NCI-H774 (cell line): ENCODE measurements at places on chromosomes 5 and 9.

DNA sequence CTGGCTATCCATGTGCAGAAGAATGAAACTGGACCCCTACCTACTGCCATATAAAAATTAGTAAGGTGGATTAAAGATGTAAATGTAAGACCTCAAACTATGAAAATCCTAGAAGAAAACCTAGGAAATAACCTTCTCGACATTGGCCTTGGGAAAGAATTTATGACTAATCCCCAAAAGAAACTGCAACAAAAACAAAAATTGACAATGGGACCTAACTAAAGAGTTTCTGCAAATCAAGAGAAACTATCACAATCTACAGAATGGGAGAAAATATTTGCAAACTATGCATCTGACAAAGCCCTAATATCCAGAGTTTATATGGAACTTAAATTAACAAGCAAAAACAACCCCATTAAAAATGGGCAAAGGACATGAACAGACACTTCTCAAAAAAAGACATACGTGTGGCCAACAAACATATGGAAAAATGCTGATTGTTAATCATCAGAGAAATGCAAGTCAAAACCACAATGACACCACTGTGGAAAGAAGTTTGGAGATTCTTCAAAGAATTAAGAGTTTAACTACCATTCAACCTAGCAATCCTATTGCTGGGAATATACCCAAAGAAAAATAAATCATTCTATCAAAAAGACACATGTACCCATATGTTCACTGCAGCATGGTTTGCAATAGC, 98.5 kb downstream of the NR3C1 start:
- DNase-seq, result no peak

DNA sequence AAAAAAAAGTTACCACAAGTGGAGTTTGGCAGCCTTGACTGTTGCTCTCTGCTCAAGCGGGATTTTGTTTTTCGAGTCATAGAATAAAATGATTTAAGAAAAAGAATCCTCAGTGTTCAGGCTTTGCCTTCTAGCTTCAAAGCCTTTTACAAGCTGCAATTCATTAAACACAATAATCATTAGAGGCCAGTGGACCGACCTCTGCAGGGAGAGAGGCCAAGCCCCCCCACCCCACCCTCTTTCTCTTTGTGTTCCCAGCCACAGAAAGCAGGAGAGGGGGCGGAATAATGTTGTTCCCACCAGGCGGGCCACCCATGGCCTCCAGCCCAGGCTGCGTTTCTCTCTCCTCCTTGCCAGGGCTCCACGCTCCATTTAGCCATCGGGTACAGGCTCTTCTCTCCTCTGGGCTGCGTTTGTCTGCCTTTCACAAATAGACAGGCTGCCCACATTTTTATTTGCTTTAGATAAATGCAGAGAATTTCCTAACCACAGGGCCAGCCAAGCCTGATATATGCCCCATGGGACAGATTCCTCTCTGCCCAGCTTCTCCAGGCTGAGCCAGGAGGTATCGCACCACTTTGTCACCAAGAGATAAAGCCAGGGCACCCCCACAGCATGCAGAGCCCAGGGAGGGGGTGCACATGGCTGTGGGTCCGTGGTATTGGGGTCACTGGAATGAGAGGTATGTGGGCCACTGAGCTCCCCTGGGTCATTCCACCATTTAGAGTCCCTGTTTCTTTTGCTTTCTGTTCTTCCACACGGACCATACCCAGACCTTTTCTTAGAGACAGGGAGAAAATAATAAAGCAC, 318.8 kb downstream of the PIK3R1 start:
- DNase-seq, result peak; percentile 38

- DNase-seq, result no peak
Measured at GRCh38 chr9:121886759-121887485, 206.2 kb downstream of the TTLL11 start.

GRCh38 chr5:61363401-61364114, 31.5 kb downstream of the ZSWIM6 start:
- no peak for DNase-seq

DNA sequence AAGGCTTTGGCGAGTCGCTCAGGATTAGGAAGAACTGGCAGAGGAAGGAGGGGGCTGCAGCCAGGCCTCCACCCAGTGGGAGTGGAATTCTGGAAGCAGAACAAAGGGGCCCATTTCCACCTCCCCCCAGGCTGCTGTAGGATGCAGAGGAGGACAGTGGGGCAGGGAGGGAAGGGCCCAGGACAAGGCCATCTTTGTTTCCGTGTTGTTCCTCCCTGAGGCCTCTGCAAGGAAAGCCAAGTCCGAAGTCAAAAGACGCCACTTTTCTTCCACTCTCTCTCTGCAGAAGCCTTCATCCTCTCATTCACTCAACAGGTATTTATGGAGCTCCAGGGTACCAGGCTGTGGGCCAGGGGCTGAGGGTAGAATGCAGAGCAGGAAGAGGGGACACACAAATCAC, 70.7 kb downstream of the ENTREP1 start:
- DNase-seq, result no peak

DNA sequence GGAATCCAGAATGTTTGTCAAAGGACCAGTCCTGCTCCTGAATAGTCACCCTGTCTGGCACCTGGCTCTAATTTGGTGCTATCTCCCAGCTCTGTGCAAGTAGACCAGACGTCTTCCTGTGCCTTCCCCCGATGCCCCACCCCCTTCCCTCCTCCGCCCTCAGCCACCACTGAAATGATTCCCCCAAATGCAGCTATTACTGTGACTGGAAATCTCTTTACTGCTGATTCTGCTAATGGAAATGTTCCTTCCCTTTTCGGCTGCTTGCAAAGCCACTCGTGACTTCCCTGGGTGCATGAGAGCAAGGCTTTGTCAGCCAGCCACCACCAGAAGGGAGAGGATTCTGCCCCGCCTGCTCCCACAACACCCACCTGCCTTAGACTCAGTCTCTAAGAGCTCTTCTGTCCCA, 11.4 kb downstream of the ASTN2 start:
- peak; percentile 52 for DNase-seq

DNA sequence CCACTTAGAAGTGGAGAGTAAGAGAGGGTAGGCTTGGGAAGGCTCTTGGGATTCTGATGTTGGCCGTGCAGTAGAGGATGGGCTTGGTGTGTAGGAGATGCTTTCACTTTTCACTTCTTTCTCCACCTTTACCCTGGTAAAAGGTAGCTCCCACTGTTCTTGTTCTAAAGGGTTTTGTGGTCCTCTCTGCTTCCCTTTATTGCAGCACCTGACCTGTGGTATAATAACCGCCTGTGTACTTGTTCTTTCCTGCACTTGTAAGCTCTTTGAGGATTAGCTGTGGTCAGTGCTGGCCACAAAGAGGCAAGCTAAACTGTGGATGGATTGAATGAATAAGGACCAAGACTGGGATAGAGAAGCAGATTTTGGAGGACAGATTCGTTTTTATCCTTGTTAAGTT, 25.2 kb downstream of the KDM4C start:
- DNase-seq, result no peak

GRCh38 chr9:121529237-121529987, 29.8 kb upstream of the GGTA1 start:
- DNase-seq, result no peak

DNA sequence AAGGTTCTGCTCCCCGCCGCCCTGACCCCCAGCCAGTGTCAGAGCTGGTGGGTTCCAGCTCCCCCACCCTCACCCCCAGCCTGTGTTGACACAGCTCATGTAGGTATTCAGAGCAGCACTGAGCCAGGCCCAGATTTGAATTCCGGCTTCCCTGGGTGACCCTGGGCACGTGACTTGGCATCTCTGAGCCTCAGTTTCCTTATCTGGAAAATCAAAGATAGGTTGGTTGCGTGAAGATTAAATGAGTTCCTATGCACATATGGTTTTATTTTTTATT, 42.0 kb downstream of the HMCN2 start:
- no peak for DNase-seq

- no peak for DNase-seq
Measured at GRCh38 chr5:54619731-54620130, 102.2 kb downstream of the SNX18 start.
